GM23248 (cell line): ENCODE measurements at places on chromosomes 1 and 21. TPM values are rescaled to one million over a fixed set of nuclear protein-coding genes. Genes with fewer than 3 reads are reported as not detected.

RNF223 gene
- not detected in 2 replicates for total RNA-seq

PTPRU gene
- 16.8 and 18.0 TPM in 2 replicates for total RNA-seq

KRTAP19-3 gene
- total RNA-seq: not detected in 2 replicates

MPL gene
- total RNA-seq: not detected in 2 replicates

ANGPTL1 gene
- total RNA-seq: 3.5 and 4.7 TPM in 2 replicates

INSRR gene
- total RNA-seq: not detected in 2 replicates

LAMC2 gene
- 1.9 and 2.4 TPM in 2 replicates for total RNA-seq

LEFTY2 gene
- total RNA-seq: not detected in 2 replicates

AQP10 gene
- not detected in 2 replicates for total RNA-seq

DNM3 gene
- total RNA-seq: 0.11 and 2.1 TPM in 2 replicates

ANKRD65 gene
- total RNA-seq: 0.51 and 0.97 TPM in 2 replicates

ANKRD35 gene
- total RNA-seq: 0.38 and 0.65 TPM in 2 replicates

RGSL1 gene
- total RNA-seq: not detected in 2 replicates

WNT3A gene
- total RNA-seq: not detected in 2 replicates

GBP3 gene
- total RNA-seq: 59.9 and 63.5 TPM in 2 replicates

DNA sequence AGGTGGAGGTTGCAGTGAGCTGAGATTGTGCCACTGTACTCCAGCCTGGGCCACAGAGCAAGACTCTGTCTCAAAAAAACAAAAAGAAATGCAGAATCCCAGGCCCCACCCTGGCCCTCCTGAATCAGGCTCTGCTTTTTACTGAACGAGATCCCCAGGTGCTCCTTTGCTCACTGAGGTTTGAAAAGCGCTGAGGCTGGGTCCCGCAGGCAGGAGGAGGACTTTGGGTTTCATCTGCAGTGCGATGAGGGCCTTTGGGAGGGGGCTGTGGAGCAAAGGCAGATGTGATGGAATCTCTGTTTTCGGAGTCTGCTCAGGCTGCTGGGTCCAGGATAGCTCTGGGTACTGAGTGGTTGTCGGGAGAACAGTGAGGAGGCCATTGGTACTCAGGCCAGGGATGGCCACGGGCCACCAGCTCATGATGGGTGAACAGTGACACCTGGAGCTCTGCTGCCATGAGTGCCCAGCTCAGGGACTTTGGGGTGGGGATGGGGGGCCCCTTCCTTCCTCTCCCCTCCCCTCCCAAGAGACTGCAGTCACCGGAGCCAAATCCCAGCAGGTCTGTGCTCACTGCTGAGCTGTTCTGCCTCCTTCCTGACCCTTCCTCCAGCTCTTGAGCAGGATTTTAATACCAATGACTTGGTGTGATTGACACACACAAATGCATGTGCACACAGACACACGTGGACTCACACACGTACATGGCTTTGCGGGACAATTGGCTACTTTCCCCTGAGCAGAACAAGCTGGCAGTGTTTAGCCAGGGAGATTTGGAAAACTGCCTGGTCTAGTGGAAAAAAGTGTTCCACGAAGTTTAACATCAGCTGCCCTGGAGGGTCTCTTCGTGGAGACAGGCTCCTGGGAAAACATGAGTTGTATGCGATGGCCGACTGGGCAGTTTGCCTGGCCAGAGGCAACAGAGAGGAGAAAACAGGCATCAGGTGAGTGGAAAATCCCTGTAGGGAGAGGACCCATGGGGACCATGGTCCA, 3.6 kb upstream of the DHRS3 start:
- DNase-seq: no peak

GRCh38 chr1:88680471-88680870, 3.6 kb upstream of the PKN2 start:
- DNase-seq: no peak

DNA sequence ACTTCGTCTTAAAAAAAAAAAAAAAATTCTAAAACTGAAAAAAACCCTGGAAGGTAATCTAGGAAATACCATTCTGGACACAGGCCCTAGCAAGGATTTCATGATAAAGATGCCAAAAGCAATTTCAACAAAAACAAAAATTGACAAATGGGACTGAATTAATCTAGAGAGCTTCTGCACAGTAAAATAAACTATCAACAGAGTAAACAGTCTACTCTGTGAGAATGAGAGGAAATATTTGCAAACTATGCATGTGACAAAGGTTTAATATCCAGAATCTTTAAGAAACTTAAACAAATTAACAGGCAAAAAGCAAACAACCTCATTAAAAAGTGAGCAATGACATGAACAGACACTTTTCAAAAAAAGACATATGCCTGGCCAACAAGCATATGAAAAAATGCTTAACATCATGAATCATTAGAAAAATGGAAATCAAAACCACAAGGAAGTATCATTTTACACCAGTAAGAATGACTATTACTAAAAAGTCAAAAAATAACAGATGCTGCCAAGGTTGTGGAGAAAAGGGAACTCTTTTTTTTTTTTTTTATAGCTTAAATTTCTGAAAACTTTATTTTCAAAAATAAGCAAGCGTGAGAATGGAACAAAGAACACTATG, 29.4 kb upstream of the RNPC3 start:
- DNase-seq: peak; percentile 49

- no peak for DNase-seq
These were observed 52.9 kb upstream of the RGS1 start for GRCh38 chr1:192522673-192523072.

- DNase-seq: no peak
These were observed 25.6 kb downstream of the IL23R start for GRCh38 chr1:67191668-67192520.

- no peak for DNase-seq
These were observed 33.0 kb upstream of the SIPA1L2 start for GRCh38 chr1:232662910-232663309.

DNA sequence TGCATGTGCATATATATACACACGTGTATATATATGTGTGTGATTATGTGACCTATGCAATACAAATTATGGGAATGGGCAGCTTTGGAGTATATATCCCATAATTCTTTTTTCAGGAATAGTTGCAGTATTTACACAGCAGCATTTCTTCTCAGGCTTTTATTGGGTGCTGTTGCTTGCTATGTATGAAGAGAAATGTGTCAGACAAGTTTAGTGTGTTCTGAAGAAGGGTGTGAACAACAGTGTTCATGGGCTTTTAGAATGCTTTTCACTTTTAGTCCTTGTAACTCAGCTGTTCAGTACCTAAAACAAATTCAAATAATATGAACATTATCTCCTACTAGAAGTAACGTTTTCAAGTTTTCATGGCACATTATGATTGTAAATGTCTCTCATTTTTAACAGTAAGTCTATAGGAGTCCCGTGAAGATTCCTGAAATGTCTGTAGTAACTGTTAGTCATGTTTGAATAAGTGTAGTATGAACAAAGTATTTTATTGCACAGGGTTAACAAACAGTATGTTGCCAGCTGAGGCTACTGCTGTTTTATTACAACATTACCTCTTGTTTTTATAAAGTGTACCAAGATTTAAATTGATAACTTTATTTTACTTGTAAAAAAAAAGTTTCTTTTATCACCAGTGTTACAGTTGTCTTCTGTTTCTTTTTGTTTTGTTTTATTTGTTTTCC, 42.5 kb downstream of the TMED5 start:
- DNase-seq: no peak

DNA sequence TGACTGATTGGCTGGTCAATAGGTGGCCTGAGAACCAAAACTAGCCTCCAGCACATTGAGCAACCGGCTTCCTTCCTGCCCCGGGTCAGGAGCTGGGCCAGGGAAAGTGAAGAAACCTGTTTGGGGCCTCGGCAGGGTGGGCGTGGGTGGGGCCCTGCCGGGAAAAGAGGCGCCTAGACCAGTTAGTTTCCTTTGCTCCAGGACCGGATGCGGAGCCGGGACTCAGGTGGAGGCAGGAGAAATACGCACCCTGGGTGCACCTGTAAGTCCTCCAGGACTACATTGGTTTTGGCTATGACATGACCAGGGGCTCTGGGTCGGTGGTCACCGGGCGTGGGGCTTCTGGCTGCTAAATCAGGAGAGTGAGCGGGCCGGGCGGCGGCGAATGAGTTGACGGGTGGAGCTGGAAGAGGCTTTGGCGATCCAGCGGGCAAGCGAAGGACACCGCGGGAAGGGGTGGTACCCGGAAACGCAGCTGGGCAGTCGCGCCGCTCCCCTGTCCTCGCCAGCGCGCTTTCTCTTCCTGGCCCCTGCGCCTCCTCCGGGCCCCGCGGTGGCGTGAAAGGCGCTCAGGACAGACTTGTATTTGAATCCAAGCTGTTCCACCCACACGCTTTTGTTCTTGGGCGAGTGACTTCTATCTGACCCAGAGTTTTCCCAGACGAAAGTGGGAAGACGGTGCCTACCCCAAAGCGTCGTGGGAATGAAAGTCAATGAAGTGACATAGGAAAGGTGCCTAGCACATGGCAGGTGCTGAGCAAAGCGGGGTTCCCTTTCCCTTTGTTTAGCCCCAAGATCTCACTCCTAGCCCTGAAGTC, 30.6 kb upstream of the JUN start:
- DNase-seq: no peak

GRCh38 chr1:58204284-58204683, 342.2 kb downstream of the OMA1 start:
- peak; percentile 18 for DNase-seq

GRCh38 chr1:162018418-162018817, 5.3 kb downstream of the OLFML2B start:
- DNase-seq: no peak

DNA sequence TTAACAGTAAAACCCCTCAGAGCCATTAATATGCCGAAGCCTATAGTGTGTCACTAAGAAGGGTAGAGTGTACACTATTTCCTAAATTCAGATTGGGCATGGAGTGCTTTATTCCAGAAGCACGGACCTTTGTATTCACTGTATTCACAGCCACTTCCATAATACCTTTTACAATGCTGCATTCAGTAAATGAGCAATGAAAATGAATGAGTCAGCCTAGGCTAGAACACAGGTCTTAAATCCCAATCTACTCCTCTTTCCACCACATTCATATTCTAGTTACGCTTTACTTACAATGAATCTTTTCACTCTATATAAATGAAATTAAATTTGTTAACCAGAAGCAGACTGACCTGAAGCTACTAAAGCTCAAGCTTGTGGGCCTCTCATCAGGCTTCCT, 13.0 kb upstream of the GORAB start:
- peak; percentile 31 for DNase-seq

DNA sequence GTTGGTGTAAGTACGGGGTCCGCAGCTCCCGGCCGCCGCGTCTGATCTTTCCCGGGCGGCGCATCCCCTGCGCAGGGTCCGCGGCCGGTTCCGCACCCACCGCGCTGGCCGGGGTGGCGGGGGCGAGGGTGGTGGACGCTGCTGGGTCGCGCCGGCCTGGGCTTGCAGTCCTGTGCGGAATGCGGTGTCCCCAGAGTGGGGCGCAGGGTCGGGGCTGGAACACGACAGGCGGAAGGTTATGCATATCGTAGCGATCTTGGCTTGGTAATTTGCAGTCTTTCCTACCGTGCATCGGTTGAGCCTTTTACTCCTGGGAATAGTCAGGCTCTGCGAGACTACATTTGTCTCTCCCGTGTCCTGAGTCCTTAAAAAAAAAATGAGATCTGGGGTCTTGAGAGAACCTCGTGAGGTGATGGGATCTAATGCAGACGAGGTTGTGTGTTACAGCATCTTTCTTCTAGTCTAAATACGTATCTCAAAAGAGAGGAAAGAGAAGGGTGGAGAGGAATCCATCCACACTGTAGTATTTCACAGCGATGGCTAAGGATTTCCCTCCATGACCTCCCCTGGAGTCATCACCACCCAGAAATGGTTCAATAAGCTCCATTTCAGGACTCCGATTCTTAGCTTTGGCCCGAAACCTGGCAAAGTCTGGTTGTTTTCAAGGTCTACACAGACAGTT, 572 bp downstream of the ATP1B1 start:
- peak; percentile 56 for DNase-seq

DNA sequence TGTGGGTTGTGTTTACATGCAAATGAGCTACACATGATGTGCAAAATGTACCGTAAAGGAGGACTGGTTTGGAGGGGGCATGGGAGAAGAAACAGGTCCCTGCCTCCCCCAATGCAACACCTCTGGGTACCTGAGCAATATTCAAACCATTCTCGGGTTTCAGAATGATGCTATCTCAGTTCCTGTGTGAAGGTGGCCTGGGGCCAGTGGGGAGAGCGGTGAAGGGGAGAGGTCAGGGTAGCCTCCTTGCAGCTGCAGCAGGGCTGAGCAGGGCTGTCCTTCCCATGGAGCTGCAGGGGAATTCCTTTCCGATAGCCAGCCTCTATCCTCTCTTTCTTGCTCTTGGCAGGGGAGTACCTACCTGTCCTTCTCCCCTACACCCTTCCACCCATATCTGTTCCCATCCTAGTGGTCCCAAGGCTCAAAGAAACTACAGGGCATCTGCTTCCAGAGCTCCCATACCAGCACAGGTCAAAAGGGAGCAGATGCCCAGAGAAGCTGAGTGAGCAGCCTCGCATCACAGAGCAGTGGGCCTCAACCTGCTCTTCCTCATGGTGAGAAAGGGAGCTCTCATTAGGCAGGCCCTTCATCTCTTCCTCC, 11.9 kb downstream of the MEF2D start:
- no peak for DNase-seq

- no peak for DNase-seq
These were observed 7.0 kb downstream of the TMEM63A start for GRCh38 chr1:225875044-225875815.

DNA sequence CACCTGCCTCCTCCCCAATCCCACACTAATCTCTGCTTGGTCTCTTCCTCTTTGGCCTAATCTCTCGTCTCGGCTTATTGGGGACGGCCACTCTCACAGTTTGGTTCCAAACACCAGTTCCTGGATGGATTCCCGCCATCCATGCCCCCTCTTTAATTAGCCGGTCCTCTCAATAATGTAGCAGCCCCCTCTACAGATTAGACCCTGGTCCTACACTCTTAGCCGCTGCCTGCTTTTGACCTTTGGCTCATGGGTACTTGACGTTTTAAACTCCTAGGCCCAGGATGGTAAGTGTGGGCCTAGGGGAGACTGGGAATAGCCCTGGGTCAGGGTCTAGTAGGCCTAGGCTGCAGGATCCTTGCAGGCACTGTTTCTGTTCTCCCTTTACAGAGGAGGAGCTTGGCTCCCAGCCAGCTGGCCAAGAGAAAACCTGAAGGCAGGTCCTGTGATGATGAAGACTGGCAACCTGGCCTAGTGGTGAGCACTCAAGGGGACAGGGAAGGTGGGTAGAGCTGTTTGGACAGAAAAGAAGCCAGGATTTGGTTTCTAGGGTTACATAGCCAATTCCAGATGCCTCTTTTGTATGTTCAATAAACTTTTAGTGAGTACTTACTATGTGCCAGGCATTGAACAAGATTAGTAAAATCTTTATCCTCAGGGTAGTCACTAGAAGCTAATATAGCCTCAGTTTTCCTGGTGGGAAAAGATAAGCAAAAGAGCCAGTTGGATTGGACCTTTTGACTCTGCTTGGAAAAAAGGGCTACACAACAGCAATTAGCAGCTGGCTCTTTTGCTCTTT, 758 bp downstream of the RAD54L start:
- peak; percentile 48 for DNase-seq

- DNase-seq: peak; percentile 38
These were observed 16.8 kb downstream of the VCAM1 start for GRCh38 chr1:100736324-100736723.

DNA sequence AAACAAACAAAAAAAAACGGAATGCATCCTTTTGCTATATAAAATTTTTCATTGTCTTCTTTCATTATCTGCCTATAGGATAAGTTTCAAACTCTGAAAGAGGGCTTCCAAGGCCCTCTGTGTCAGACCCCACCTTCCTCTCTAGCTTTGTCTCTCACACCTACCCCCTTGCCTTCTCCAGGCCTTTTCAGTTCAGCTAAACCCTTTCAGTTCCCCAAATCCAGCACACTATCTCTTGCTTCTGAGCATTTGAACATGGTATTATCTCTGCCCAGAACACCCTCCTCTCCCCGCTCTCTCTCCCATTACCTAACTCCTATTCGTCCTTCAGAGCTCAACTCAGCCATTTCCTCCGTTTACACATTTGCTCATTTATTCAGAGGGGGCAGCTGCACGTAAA, 35.7 kb downstream of the C1orf216 start:
- no peak for DNase-seq
